Esophagus squamous epithelium (tissue), 5 donors: ENCODE measurements at places on chromosomes 7 and 10.

DNA sequence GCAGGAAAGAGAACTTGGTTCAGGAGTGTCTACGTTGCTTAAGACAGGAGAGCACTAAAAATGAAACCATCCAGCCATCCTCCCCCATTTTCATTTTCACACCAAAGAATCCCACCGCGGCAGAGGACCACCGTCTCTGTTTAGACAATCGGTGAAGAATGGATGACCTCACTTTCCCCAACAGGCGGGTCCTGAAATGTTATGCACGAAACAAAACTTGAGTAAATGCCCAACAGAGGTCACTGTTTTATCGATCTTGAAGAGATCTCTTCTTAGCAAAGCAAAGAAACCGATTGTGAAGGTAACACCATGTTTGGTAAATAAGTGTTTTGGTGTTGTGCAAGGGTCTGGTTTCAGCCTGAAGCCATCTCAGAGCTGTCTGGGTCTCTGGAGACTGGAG, 1.4 kb upstream of the IL6 start:
- DNase-seq: no peak

GRCh38 chr7:31883761-31884164, 186.4 kb downstream of the PDE1C start:
- DNase-seq: no peak

- no peak for DNase-seq
These were observed 633.2 kb upstream of the NRP1 start for GRCh38 chr10:33967606-33968120.

GRCh38 chr10:33067481-33067880, 109.5 kb upstream of the ITGB1 start:
- DNase-seq: no peak

DNA sequence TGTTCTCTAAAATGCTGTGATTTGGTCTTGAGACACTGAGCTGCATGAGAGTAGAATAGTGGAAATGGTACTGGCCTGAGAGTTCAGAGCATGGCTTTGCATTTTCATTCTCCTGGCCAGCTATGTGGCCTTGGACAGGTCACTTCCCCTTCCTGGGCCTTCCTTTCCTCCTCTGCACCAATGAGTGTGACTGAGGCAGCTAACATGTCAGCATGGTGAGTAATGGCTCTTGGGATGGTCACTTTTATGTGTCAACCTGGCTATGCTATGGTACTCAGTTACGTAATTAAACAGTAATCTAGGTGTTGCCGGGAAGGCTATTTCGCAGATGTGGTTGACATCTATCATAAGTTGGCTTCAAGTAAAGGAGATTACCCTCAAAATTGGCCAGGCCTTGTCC, 109.3 kb downstream of the RTKN2 start:
- DNase-seq: no peak
